ENCODE measurements at places on chromosomes 5 and 9.

GRCh38 chr9:17900606-17901005, 321.7 kb downstream of the SH3GL2 start:
- no peak for DNase-seq

DNA sequence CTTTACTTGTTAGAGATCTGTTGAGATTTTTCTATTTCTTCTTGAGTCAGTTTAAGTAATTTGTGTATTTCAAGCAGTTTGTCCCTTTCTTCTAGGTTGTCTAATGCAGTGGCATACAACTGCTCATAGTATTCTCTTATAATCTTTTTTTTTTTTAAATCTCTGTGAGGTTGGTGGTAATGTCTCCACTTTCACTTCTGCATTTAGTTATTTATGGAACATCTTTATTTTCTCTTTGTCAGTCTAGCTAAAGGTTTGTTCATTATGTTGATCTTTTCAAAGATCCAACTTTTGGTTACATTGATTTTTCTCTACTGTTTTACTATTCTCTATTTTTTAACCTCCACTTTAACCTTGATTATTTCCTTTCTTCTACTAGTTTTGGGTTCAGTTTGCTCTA, 13.8 kb downstream of the FOXE1 start:
- DNase-seq = no peak

- no peak for DNase-seq
Observed at GRCh38 chr5:81849770-81850367, 99.0 kb upstream of the SSBP2 start.

DNA sequence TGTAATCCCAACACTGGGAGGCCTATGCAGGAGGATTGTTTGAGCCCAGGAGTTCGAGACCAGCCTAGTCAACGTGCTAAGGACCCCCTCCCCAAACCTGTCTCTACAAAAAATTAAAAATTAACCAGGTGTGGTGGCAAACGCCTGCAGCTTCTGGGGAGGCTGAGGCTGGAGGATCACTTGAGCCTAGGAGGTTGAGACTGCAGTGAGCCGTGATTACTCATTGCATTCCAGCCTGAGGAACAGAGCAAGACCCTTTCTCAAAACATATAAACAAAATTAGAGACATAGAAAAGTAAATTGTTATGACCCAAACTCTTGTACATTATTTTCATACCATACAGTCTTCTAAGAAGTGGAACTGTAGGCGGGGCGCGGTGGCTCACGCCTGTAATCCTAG, 1.1 kb downstream of the GPR107 start:
- no peak for DNase-seq

GRCh38 chr9:15714746-15715145, 161.9 kb downstream of the CCDC171 start:
- DNase-seq = no peak

DNA sequence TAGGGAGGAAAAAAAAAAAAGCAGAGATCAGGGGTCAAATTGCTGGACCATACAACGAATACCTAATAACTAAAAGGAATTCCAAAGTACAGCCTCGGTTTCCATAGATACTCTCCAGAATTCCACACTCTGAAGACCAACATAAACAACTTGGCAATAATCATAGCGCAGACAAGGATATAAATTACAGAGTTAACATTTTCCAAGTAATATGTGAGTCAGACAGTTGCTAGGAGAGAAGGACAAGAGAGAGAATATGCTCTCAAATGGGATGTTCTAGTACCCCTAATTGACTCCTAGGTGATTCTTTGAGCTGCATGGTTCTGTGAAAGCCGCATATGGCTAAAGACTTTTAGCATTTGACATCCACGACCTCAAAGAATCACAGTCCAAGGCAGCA, 165.2 kb downstream of the FRMD3 start:
- DNase-seq = no peak

DNA sequence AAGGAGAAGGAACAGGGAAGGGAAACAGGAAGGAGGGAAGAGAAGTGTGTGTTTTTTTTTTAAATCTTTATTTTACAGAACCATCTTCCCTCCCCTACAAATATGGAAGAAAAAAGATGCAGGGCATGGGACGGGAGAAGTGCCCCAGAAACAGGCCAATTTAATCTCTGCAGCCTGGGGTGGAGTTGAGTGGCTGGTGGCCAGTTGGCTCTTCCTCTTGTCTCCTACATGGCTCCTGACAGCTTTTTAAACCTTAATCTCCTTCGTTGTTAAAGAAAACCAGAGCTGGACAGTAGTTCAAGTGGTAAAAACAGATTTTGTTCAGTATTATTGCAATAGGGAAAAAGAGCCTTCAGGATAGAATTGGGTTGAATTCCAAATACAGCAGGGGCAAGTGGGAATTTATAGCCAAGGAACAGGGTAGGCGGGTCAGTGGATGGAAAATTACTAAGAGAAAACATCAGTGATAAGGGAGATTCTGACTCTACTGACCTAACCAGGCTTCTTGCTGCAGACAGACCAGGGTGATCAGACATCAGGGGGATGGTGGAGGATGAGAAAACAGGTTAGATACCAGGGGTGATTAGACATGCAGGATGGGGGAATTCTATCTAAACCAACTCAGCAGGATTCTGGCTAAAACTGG, 125.1 kb upstream of the CLINT1 start:
- no peak for DNase-seq

- DNase-seq = no peak
Observed at GRCh38 chr5:73158313-73158712, 14.7 kb upstream of the TMEM174 start.
